ENCODE measurements at places on chromosomes 4 and X. TPM values are rescaled to one million over a fixed set of nuclear protein-coding genes. Genes with fewer than 3 reads are reported as not detected.

FAAH2 gene
- 3.1 TPM for total RNA-seq

DNA sequence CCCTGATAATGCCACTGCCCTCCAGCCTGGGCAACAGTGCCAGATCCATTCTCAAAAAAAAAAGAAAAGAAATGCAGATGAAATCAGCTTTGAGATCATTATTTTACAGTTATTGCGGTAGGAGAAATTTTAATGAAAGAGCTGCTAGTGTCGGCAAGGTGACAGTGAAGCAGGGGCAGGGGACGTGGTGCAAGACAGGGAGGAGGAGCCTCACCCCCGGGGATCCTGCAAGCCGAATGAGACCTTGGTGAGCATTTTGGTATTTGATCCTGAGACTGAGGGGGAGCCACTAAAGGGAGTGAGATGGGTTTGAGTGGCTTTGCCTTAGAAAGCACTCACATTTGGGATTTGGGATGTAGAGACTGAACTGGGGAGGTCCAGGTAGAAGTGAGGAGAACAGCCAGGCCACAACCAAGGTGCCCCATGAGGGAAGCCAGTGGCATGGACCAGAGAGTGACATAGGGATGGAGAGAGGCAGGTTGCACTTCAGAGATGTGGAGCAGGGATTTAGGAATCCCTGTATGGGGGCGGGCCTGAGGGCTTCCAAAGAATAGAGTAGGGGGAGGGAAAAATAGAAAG, 23.6 kb downstream of the RBM10 start:
- no peak for DNase-seq

GRCh38 chr4:180827232-180828009, 1415.8 kb upstream of the TENM3 start:
- no peak for DNase-seq

DNA sequence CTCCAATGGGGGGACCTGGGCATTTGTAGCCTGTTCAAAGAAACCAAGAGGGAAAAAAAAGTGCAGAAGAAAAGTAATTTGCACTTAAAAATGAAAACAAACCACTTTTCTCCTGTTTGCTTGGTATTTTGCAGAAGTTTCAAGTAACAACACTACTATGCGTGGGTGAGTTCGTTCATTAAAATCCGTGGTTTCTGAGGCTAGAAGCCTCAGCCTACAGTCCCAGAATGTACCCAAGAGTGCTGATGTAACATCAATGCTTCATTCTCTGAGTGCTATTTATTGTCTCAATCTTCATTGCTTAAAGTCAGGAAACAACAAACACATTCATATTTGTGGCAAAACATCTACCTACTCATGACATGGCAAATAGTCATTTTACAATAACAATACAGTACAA, 29.2 kb downstream of the LGI2 start:
- DNase-seq: no peak
